ENCODE measurements at places on chromosomes 5 and 9.

DNA sequence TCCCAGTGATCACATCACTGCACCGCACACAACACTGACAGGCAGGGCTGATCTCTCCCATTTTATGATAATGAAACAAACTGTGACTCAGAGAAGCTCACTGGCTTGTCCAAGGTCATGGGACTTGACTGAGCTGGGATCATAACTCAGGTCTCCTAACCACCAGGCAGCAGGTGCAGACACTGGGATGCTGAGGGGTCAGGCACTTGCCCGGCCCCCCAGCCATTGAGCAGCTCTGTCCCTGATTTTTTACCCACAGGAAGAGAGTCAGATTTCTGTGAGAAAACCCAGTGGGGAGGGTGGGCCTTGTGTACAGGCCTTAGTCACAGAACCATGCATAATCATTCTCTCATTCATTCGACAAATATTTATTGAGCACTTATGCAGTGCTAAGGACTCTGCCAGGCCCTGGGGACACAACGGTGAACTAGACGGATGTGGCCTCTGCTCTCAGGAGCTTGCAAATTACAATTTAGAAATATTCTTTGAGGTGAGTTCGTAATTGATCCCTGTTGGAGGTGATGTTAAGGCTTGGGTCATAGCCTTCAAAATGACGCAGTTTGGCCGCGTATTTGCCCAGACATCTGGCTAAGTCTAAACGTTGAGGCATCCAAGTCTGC is 54.5 kb upstream of the TGFBR1 start:
- no peak for DNase-seq

DNA sequence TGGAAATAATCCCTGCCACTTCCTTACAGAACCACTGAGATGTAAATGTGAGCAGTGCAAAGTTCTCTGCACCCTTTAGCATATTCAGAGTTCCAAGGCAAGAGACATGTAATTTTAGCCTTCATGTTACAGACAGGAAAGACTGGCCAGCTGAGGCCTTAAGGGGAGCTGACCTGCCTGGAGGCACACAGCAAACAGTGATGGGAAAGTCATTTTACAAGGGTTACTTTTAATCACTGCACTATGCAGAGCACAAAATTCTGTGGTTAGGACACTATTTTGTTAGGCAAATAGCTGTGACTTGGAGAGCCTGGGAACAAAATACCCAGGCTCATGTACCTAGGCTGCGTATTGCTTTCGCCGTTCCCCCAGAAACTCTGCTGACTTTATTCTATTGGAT is 30.2 kb upstream of the TNIP1 start:
- no peak for DNase-seq

GRCh38 chr9:128684325-128685199 is 4.5 kb upstream of the SET start:
- DNase-seq = peak; percentile 72

DNA sequence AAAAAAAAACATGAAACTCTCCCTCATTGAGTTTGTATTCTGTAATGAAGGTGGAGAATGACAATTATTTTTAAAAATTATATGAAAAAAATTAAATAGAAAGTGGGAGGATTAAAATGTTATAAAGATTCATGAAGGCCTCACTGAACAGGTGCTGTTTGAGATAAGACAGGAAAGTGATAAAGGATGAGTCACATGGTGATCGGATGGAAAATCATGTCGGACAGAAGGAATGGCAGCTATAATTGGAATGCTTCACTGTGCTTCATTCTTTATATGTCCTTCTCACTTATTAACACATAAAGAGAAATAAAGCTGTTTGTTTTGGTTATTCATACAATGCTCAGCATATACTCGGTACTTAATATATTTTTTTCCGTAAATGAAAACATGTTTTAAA is 464.5 kb upstream of the RGMB start:
- DNase-seq = no peak

GRCh38 chr5:119743927-119744326 is 114.6 kb downstream of the FAM170A start:
- no peak for DNase-seq

GRCh38 chr5:67222243-67223025 is 25.8 kb upstream of the CD180 start:
- no peak for DNase-seq
